Stimulated activated CD8-positive, alpha-beta memory T cell treated with anti-CD3 and anti-CD28 coated beads, Interleukin-15, amount 100 ng/mL, for 4 hours (primary cell): ENCODE measurements at places on chromosomes 5 and 9.

DNA sequence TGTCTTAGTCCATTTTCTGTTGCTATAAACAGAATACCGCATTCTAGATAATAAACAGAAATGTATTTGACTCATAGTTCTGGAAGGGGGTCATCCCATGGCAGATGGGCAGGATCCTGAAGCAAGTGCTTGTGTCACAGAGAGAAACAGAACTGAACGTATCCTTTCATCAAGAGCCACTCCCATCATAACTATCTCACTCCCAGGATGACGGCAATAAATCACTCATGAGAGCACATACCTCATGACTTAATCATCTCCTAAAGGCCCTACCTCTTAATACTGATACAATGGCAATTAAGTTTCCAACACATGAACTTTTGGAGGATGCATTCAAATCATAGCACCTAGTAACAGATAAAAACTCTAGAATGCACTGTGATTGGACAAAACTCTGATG lies 142.9 kb downstream of the CAMK4 start:
- DNase-seq: no peak

DNA sequence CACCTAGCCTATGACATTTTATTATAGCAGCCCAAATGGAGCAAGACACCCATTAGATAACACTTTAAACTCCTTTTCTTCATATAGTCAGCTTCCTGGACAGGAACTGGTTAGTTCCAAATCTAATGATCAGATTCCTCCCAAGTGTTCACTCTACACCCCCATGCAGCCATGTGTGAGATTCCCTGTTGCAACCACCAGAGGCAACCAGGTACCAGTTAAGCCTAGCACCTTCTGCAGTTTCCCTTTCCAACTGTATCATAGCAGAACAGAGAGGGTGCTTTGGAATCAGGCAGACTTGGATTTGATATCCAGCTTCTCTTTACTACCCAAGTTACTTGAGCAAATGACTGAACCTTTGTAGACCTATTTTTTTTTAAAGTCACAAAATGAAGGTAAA lies 296.6 kb upstream of the PCSK5 start:
- no peak for DNase-seq

GRCh38 chr5:141362719-141363118 lies 1.2 kb upstream of the PCDHGA5 start:
- DNase-seq: no peak

DNA sequence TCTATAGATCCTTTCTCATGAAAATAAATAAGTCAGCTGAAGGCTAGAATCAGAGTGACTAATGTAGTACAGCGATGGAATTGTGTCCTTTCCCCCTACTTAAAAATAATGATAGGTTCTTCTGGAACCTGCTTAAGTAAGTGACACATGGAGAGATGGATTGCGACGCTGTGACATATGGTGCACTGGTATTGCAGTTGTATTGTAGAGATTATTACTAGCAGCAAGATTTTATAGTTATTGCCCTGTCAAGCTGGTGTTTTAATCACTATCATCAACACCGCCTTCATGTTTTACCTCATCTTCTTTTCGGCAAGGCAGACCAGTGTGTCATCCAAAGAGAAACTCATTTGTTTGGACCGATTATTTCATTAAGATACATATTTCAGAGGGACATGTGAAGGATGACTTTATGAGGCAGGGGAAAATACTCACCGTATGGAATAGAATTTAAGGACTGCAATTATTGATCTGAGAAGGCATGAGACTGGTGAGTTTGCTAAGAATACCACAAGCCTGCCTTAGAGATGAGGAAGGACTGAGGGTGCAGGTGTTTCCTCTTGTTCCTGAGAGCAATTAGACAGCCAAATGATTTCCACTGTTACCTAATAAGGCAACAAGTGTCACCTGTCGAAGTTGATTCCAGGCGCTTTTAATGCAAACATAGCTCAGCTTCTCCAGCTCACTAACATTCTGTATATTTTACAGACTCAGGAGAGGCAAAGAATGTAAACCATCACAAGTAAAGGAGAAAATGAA lies 1855.5 kb downstream of the MAT2B start:
- DNase-seq: no peak

GRCh38 chr5:95084757-95085156 lies 200.1 kb downstream of the MCTP1 start:
- no peak for DNase-seq

DNA sequence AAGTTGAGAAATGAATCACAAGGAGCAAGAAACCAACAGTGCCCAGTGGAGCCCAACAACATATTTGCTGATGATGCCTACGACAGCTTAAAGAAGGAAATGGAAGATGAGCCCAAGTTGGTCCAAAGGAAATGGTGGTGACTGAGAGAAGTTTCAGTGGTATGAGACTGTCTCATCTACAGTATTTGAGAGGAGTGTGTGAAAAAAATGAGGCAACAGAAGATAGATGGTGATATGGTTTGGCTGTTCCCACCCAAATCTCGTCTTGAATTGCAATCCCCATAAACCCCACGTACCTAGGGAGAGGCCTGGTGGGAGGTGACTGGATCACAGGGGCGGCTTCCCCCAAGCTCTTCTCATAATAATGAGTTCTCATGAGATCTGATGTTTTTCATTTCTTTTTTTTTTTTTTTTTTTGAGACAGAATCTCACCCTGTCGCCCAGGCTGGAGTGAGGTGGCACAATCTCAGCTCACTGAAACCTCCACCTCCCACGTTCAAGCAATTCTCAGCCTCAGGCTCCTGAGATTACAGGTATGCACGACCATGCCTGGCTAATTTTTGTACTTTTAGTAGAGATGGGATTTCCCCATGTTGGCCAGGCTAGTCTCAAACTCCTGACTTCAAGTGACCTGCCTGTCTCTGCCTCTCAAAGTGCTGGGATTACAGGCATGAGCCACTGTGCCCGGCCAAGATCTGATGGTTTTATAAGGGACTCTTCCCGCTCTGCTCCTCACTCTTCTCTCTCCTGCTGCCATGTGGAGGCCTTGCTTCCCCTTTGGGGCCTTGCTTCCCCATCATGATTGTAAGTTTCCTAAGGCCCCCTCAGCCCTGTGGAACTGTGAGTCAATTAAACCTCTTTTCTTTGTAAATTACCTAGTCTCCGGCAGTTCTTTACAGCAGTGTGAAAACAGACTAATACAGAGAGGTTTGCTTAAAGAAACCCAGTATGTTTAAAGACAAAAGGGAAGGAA lies 30.2 kb downstream of the EFCAB9 start:
- no peak for DNase-seq

DNA sequence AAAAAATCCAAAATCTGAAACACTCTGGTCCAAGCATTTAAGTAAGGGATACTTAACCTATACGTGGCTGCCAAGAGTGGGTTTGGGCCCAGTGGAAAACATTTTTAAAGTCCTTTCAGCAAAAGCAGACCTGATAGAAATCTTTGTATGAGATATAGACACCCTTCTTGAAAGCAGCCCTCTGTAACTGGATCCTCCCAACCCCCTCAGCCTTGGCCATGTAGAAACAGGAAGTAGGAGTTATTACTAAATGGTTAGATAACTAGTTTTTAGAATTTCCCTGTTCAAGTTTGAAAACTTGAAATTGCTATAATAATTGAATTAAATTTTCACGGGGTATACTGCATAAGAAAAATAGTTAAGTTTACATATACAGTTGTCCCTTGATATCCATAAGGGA lies 111.3 kb upstream of the PCA3 start:
- no peak for DNase-seq

DNA sequence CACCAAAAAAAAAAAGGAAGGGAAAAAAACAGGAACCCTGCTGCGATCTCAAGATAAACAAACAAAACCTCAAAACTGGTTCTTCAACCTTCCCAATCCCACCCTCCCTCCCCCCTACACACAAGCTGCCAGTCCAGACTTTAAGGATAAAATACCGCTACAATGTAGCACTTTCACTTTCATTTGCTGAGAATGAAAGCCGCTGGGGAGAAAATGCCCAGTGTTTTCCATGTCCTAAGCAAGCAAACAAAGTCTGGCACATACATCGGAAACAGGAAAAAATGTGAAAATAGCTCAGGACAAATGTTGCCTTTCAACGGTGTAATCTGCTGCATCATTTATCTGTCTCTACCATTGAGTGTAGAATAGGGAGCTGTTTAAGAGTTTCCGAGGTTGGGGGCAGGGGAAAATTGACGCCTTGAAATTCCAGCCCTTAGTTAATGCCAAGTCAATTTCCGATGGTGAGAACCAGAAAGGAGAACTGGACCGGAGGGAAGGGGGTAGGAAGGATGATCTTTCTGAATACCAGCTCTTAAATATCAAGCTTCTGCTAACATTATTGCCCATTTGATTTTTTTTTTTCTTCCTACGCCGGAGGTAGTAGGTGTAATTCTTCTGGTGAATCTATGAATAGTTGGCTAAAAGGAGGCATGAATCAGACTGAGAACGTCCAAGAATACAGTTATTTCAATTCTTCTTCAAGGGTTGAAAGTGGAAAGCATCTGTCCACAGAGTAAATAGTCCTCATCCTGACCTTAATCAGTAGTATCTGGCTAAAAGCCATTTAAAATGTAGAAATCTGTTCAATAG lies 1.2 kb upstream of the ADAMTS6 start:
- no peak for DNase-seq

- peak; percentile 41 for DNase-seq
These were observed 205.8 kb upstream of the IER5L start for GRCh38 chr9:129383561-129384490.

DNA sequence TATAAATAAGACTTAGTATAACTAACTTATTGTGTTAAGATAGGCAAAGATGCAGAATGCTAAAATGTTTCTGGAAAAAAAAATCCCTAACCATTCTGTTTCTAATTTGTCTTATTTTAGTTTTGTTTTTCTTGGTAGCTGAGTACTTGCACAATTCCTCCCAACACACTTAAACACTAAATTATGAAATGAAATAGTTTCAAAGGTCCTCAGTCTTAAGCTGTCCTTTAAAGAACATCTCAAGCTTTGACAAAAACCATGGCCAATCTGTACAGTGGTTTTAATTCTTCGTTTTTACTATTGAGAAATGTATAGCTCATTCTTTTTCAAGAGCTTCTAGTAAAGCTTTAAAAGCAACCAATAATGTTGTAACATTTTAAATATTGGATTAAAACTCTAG lies 171.5 kb downstream of the EDIL3 start:
- DNase-seq: no peak

DNA sequence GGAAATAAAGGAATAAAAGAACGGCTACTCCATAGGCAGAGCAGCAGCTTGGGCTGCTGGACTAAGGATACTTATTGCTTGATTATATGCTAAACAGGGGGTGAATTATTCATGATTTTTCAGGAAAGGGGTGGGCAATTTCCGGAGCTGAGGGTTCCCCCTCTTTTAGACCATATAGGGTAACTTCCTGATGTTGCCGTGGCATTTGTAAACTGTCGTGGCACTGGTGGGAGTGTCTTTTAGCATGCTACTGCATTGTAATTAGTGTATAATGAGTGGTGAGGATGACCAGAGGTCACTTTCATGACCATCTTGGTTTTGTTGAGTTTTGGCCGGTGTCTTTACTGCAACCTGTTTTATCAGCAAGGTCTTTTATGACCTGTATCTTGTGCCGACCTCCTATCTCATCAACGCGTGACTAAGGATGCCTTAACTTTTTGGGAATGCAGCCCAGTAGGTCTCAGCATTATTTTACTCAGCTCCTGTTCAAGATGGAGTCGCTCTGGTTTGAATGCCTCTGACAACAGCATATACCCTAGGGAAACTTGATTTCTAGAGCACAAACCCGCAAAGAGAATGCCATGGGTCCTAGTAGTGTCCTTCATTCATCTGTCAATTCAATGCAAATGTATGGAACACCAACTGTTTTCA lies 47.8 kb upstream of the PWWP2A start:
- no peak for DNase-seq

DNA sequence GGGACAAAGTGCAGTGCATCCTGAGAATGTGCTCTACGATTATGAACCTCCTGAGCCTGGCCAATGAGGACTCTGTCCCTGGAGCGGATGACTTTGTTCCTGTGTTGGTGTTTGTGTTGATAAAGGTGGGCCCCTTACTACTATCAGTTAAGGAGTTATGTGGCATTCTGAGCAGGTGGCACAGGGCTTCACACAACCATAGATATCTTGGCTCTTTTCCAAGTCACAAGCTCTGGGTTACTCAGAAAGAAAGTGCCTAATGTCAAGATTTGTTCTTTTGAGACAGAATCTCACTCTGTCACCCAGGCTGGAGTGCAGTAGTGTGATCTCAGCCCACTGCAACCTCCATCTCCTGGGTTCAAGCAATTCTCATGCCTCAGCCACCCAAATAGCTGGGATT lies 99.0 kb downstream of the GAPVD1 start:
- DNase-seq: no peak

DNA sequence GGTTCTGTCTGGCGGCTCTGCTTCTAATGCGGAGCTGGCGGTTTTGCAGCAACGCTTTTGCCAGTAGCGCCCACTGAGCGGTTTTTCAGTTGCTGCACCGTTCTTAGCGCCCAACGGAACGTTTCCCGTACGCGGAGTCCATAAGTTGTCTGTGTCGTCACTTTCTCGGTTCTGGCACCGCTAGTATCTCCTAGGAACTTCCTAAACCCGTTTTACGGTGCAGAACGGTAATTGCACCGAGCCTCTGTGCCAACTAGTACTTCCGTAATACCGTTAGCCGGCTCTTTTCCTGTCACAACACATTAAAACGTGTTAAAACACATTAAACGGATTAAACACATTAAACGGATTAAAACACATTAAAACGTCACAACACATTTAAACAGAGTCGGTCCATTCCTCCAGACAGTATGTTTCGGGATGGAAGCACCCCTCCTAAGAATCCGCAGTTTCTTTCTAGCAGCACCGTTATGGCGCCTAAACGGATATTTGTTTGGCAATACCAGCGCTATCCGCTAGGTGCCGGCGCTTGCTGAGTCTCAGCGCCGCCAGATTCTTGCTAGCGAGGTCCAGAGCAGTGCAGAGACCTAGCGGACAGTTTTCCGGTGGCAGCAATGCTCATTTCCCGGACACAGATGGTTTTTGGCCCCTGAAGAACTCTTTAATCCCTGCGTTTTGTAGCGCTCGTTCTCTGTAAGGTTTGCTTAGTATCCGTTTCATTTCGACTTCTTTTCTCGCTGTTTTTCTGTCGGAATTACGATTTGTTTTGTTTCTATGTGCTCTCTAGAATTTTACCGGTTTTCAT lies 45.4 kb downstream of the ANXA2R start:
- DNase-seq: peak; percentile 69

GRCh38 chr9:121944711-121945191 lies 148.4 kb downstream of the TTLL11 start:
- no peak for DNase-seq

DNA sequence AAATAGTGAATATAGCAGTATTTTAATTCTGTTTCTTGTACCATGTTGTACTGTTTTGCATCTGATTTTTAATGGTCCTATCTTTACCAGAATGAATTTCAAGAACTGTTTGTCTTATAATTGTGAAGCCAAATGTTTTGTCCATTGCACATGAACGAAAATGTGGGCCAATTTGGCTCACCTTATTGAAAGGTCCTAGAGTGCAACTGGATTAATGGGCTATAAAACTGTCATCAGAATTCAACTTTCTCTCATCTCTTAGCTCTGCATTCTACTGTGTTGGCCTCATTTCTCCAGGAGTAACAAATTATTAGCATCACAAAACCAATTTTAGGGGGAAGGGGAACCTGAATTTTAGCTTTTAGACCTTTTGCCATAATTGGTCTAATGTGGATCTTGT lies 179.4 kb upstream of the NUDT12 start:
- DNase-seq: no peak
